ENCODE measurements at places on chromosomes 6 and 20.

DNA sequence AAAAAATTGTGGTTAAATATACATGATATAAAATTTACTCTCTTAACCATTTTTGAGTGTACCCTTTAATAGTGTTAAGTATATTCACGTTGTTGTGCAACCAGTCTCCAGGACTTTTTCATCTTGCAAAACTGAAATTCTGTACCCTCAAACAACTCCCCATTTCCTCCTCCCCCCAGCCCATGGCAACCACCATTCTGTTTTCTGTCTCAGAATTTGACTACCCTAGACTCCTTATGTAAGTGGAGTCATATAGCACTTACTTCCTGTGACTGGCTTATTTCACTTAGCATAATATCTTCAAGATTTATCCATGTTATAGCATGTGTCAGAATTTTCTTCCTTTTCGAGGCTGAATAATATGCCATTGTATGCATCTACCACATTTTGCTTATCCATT lies 5.1 kb downstream of the VPS16 start:
- no peak for DNase-seq

DNA sequence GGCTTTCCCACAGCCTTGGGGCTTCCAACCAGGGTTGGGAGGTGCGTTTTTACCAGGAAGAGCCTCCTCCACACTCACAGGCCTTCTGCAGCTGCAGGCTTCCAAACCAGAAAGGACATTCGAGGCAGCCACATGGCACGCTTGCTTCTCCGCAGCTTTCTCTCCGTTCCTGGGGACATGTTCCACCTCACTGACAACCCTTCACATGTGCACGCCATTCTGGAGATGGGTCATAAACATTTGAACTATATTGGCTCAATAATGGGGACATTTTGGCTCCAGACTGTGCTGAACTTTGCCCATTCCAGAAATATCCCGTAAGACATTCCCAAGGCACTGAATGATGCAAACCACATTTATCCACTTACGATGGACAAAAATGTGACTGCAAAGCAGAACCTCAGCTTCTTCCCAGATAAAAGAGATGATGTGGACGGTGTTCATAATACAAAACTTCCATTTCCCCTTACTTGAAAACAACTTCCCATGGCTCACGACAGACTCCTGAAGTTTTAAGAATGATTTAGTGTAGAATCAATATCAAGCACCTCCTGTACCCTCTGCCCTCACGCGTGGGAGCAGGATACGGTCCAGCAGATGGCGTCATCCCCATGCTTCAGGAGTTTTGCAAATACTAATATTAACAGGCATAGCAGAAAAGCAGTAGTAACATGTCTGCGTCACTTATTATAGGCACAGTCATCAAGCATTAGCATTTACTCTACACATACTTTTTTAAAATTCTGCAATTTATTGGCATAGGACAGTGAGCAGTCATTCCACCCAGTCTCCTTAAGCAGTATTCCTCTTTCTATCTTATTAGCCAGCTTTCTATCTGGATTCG lies 25.4 kb upstream of the FOXF2 start:
- no peak for DNase-seq

DNA sequence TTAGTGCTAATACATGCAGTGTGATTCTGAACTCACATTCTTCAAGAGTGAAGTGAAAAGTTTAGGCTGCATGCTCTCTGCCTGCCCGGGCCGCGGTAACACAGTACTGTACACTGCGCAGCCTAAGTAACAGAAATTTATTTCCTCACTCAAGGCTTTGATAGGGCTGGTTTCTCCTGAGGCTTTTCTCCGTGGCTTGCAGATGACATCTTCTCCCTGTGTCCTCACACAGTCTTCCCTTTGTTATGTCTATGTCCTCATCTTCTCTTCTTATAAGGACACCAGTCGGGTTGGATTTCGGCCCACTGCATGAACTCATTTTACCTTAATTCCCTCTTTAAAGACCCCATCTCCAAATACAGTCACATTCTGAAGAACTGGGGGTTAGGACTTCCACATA lies 51.1 kb upstream of the TMEM170B start:
- no peak for DNase-seq

DNA sequence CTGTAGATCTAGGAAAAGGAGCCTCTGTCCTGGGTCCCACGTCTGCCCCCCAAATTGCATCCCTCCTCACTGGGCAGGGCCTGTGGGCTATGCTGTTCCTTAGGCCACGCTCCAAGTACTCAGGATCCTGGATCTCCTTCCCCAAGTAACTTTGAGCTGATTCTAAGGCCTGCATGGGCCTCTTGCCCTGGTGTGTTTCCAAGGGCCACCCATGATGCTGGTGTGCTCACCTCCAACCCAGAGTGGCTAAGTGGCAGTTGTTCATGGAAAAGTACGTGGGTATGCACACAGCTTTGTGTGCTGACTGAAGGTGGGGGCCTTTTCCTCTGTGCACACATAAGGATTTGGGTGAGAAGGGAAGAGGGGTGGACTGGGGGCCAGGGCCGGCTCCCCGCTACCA lies 5.3 kb downstream of the GMPR start:
- DNase-seq, result no peak

- DNase-seq, result no peak
These were observed 46.8 kb downstream of the CYP24A1 start for GRCh38 chr20:54126806-54127655.

DNA sequence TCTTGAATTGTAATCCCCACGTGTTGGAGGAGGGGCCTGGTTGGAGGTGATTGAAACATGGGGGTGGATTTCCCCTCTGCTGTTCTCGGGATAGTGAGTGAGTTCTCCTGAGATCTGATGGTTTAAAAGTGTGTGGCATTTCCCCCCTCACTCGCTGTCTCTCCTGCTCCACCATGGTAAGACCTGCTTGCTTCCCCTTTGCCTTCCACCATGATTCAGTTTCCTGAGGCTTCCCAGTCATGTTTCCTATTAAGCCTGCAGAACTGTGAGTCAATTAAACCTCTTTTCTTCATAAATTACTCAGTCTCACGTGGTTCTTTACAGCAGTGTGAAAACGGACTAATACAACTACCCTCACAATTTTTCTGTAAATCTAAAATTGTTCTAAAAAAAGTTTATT lies 26.8 kb upstream of the FAM184A start:
- DNase-seq, result no peak

DNA sequence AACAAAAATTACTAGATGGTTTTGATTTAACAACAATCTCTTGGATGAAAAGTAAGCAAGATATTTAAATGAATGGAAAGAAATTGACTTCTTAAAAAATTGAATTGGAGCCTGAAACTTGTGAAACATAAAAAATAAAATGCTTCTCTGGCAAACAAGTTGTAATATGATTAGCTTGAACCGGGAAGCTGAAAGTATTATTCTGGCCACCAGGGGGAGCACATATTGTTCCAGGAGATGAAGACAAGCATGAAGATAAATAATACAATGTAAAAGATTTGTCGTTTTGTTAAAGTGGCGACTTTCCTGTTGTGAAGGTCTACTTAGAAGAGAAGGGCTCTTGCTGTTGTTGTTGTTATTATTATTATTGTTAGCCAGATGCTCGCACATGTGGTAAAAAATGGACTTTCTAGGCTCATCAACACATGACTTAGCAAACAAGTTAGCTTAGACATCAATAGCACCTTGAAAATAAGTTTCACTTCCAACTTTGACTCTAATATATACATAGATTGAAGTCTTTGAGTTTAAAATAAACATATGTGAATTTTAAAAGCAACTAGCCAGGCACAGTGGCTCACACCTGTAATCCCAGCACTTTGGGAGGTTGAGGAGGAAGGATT lies 14.2 kb downstream of the PAX1 start:
- no peak for DNase-seq

DNA sequence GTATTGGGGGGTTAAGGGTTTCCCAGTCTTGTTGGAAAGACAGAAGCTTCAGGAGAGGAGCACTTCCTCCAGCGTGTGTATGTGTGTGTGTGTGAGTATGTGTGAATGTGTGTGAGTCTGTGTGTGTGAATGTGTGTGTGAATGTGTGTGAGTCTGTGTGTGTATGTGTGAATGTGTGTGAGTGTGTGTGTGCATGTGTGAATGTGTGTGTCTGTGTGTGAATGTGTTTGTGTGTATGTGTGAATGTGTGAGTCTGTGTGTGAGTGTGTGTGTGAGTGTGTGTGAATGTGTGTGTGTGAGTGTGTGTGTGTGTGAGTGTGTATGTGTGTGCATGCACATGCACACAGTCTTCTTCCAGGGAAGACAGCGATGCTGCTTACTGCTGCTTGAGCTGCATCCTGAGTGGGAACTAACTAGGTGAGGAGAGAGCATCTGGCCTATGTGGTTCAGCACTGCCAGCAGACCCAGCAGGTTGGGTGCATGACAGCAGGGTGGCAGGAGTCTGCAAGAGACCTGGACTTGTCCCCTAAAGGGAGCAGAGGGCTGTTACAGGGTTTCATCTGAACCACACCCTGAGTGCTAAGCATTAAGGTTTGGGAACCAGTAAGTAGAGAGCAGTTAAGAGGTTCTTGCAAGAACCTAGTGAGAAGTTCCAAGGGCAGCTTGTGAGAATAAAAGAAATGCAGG lies 22.7 kb upstream of the CCND3 start:
- DNase-seq, result no peak

GRCh38 chr6:137846772-137847313 lies 20.2 kb upstream of the TNFAIP3 start:
- DNase-seq, result peak; percentile 90

DNA sequence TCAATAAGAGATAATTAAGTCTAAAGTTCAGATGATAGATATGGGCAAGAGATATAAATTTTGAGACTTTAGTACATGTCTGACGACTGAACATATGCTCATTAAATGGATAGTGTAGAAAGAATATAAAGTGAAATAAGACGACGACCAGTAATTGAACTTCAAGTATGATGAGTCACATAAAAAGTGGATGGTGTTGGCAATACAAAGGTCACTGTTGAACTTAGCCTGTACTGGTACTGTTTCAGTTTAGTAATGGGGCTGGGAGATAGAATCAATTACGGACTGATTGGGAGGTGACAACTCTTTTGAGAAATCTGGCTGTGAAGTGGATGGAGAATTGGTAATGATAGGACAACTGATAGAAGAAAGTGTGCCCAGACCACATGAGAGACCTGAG lies 68.1 kb downstream of the IBTK start:
- no peak for DNase-seq

GRCh38 chr6:137117581-137117980 lies 55.9 kb downstream of the IL22RA2 start:
- DNase-seq, result no peak

DNA sequence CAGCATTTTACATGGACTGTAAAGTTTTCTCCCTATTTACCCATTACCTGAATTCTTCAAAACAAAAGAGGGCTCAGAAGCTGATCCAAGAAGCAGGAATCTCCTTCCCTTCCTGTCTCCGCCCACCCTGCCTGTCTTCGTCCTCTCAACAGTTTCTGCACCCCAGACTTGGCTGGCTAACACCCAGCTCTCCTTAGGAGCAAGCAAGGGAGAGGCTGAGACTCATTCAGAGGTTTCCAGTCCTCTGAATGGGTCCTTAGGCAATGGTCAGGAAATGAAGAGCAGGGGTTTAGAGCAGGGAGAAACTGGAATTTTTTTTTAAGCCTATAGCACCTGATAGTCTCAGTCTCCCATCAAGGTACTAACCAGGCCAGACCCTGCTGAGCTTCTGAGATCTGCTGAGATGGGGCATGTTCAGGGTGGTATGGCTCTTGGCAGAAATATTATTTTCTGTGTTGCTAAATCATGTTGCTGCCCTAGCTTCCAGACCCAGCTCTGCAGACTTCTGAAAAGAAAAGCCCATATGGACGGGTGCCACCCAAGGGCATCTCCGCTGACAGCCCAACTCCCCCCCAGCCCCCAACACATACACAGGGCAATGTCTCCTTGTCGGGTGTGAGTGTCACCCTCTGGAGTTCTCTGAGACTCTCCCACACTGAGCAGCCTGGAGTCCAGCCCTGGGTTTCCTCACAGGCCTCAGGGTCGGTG lies 74.6 kb upstream of the CD93 start:
- DNase-seq, result no peak
